ENCODE measurements at places on chromosomes 2 and 18.

DNA sequence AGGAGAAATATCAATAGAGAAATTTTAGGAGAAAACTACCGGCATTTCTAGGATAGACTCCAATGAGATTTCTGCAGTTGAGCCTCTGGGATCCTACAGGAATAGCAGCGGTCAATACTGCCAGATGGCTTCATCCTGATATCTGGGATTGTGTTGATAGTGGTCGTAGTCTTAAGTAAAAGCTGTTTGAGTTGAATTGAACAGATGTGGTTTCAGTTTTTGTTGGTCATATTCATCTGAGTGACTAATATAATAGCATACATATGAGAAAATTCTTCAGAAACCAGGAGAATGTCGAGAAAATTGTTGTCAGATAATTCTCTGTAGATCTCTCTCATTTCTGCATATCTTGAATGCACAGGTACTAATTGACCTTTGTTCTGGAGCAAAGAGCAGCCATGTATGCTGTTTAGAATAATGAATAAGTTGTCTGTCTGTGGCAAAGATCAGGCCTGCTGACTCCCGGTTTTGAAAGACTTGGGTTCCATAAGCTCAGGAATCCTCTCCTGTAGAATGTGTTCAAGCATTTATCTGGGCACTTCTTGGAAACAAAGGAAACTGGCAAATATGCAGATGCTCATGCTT is 288.1 kb downstream of the TMX3 start:
- no peak for DNase-seq

DNA sequence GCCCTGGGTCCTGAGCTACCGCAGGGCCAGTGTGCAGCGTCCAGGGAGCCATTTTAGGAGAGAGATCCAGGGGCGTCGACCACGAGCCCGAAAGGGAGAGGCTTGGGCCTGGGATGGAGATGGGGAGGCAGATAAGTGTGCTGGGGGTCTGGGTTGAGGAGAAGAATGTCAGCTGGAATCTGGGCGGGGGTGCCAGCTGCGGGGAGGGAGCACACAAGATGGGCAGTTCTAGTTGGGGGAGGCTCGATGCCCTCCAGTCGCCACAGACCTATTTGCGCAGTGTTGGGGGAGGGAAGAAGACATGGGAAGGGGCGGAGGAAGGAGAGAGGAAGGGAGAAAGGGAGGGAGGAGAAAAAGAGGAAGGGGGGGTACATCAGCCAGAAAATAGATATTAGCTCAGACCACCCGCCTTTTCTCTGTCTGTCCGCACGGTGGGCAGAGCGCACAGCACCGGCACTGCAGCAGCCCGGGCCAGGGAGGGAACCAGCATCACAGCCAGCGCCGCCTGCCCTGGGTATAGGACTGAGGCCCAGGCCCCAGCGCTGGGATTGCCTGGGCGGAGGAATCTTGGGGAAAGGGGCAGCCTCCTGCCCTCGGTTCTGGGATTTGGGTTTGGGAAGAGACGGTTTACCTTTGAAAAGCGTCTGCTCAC is 1.9 kb upstream of the HOXD11 start:
- DNase-seq, result no peak

DNA sequence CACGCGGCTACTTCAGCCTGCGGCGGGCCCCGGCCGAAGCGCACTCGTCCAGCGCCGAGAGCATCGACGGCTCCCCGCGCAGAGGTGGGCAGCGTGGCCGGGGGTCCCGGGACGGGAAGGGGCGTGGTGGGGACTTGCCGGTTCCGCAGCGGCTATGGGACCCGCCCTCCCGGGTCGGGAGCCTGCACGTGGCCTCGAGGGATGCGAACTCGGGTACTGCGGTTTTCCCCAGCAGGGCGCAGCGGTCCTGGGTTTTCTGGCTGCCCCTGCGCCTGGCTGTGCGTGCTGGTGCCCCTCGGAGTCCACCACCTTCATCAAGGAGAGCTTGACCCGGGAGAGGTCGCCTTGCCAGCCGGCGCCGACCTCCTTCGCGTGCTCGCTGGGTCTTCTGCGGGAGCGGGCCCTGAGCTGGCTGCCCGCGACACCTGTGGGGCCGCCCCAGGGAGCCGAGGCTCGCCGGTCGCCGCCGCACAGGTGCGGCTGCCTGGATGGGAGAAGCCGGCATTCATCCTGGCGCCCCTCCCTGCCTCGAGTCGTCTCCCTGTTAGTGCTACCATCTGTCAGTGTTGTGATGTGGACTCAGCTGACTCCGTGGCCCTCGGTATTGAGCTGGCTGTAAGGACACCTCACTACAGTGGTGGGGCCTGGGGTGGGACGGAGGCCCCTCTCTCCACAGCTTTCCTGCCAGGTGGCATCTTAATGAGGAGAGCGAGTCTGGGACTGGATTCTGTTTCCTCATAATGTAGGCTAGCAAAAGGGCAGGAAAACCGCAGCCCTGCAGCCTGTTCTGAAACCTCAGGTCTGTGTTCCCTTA is 177.3 kb downstream of the AGAP1 start:
- no peak for DNase-seq

DNA sequence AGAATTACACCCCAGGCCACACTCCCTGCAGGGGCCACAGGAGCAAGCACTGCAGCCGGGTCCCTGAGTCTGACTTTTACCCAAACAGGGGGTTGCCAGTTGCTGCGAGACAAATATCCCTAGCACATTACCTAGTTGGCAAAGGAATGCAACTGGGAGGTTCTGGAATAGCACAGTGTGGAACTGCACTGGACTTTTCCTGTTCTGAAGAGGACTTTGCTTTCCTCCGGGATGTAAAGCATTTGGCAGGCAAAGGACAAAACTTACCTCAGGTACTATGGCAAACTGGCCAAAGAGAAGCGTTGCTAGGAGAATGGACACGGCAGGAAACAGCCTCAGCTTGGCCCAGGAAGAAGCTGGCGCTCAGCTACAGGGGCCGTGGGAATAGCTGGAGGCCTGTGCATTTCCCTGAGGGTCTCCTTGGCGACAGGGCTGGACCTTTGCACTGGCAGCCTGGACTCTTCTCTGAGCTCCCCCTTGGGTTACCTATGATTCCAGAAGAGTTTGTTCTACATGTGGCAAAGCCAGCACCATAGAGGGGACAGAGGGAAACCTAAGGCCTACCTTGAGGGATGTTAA is 45.0 kb downstream of the BCL11A start:
- no peak for DNase-seq

- no peak for DNase-seq
Observed at GRCh38 chr18:22684268-22684667, 248.9 kb upstream of the RBBP8 start.

- no peak for DNase-seq
Observed at GRCh38 chr2:8122520-8122919, 559.3 kb upstream of the ID2 start.

GRCh38 chr2:220356076-220356475 is 728.6 kb downstream of the SLC4A3 start:
- DNase-seq, result no peak

DNA sequence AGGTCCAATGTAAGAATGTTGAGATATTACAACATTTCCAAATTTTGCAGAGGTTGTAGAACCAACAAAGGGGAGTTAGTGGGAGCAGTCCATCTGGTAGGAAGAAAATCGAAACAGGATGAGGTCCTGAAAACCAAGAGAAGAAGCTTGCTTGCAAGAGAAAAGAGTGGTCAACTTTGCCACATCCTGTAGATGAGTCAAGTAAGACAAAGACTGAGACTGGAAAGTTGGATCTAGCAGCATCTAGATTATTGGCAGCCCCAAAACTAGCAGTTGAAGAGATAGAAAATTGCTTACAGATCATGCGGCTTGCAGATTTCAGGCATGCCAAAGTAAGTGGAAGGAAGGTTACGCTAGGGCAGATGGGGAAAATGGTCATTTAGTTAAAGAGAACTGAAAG is 378.9 kb downstream of the GRB14 start:
- no peak for DNase-seq

- DNase-seq, result no peak
Observed at GRCh38 chr18:33957707-33958106, 267.0 kb downstream of the NOL4 start.

DNA sequence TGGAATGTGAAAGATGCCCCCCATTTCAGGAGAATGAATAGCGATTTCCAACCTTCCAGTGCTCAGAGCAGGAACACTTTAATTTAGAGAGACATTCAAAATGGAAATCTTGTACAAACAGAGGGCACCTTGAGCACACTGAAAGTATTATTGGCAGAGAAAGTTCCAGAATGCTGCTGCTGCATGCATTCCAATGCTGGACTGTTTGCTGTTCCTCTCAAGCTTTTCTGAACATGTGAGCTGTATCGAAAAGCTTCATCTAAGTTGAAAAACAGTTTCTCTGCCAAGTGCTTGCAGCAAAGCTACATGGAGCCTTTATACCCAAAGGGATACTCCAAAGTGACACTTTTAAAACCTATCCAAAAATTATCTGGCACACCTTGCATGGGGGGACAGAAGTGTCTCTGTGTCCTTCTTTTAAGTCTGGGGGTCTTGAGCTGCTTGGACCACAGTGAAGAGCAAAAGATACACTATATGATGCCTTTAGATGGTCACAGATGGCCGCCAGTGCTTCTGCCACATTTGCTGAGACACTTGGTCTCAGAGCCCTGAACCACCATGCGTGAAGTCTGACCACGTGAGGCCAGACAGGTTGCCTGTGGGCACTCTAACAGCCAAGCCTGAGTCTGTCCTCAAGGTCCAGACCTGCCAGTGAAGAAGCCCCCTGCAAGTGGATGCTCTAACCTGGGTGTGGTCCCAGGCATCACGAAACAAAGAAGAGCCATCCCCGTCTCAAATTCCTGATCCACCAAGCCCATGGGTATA is 18.8 kb downstream of the UXS1 start:
- DNase-seq, result no peak

DNA sequence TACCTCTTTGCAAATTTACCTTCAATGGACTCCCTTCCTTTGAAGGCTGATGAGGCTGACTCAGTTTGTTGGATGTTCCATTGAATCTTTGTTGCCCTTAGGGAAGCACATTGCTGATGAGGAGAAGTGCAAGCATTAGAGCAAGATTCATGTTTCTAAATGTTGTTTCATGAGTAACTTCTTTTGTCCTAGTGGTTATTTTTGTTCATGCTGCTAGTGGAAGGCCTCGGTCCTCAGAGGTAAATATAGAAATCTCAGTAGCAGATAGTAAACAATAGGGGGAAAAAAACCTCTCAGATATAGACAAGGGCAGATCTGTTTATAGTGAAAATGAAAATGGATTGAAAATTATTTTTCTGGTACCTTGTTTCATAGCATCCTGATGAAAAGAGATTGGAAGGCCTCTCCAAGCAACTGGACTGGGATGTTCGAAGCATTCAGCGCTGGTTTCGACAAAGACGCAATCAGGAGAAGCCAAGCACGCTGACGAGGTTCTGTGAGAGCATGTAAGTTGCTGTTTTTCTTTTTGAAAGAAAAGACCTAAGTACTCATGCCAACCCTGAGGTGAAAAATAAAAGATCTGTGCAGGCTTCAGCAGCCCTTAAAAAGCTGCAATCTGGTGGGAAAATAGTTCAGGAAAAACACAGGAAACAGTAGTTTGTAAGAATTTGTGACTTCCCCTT is 104.9 kb downstream of the CERS6 start:
- no peak for DNase-seq

GRCh38 chr2:47014564-47015051 is 99.0 kb upstream of the MCFD2 start:
- no peak for DNase-seq
